ENCODE measurements at places on chromosomes 3 and 15.

- DNase-seq: no peak
These were observed 43.7 kb downstream of the ISL2 start for GRCh38 chr15:76380249-76380648.

- no peak for DNase-seq
These were observed 9.2 kb downstream of the RAB8B start for GRCh38 chr15:63198371-63199250.

DNA sequence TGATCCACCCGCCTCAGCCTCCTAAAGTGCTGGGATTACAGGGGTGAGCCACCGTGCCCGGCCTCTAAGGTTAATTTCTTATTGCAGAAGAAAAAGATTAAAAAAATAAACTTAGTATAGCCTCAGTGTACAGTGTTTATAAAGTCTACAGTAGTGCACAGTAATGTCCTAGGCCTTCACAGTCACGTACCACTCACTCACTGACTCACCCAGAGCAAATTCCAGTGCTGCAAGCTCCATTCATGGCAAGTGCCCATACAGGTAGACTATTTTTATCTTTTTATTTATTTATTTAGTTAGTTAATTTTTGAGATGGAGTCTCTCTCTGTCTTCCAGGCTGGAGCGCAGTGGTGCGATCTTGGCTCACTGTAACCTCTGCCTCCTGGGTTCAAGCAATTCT lies 3.2 kb upstream of the FLNB start:
- DNase-seq: no peak

- DNase-seq: no peak
These were observed 144.1 kb downstream of the ALDH1A2 start for GRCh38 chr15:57921371-57921770.

GRCh38 chr15:82159922-82160321 lies 102.6 kb downstream of the EFL1 start:
- DNase-seq: no peak

DNA sequence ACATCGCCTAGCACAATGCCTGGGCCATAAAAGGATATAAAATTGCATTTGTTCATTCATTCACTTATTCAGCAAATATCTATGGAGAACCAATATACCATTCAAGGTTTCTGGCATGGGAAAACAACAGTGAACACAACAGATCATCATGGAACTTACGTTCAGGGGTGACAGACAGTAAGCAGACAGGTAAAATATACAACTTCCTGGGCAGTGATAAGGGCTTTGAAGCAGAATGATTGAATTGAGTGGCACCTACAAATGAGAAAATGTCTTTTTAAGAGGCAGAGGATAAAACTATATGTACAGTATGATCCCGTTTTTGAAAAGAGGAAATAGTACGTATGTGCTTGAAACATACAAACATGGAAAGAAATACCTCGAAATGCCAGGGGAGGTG lies 39.2 kb downstream of the CMTM7 start:
- DNase-seq: no peak

- DNase-seq: no peak
These were observed 17.8 kb downstream of the TLE3 start for GRCh38 chr15:70079888-70080287.

GRCh38 chr3:42652611-42653302 lies 740 bp upstream of the ZBTB47 start:
- DNase-seq: peak; percentile 69

DNA sequence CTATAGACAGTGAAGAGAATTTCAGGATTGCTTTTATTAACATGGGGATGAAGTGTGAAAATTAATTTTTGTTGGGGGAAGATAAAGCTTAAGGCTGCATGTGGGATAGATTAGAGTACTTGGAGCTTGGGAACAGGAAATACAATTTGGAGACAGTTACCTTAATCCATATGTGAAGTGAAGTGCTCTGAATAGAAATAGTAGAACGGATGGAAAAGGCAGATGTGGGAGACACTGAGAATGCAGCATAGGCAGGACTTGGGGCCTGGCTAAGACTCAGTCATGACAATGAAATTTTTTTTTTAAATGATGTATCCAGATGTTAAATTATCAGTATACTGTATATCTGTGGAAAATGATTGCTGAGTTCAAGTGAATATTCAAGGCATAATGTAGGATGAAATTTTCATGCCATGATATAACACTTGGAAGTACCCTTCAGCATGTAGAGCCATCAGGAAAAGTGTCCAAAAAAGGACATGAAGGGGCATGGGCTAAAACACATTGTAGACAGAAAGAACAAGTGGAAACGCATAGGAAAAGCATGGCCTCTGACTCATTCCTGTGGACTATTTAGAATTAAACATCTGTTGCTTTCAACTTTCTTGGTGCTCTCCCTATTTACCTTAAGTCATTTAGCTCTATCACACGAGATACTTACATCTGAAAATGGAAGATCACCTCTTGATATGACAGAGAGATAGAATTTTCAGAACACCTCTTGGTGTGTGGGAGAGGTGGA lies 134.8 kb downstream of the RBMS3 start:
- DNase-seq: no peak

DNA sequence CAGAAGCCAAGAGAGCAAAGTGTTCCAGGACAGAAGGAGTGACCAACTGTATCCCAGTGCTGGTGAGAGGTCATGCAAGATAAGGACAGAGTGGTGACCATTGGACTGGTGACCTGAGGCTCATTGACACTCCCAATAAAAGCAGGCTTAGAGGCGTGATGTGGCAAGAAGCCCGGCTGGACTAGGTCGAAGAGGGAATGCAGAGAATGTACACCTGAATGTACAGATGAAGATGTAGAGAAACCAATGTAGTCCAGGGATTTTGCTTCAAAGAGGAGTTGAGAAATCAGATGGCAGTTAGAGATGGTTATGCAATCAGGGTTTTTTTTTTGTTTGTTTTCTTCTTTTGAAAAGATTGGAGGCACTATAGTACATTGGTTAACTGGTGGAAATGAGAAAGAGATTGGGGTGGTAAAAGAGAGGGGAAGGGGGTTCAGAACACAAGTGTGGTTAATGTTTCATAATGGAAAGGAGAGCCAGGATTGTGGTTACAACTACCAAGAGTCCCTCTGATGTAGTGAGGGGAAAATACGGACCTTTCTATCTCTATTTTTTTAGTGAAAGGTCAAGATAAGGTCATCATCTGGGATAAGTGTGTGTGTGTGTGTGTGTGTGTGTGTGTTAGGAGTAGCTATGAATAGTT lies 23.3 kb downstream of the ST3GAL6 start:
- DNase-seq: no peak

Data from thyroid gland (tissue), 4 donors.